ENCODE measurements at places on chromosomes 7 and 10.

GRCh38 chr7:3949242-3949640 lies 648.2 kb downstream of the SDK1 start:
- DNase-seq = no peak

DNA sequence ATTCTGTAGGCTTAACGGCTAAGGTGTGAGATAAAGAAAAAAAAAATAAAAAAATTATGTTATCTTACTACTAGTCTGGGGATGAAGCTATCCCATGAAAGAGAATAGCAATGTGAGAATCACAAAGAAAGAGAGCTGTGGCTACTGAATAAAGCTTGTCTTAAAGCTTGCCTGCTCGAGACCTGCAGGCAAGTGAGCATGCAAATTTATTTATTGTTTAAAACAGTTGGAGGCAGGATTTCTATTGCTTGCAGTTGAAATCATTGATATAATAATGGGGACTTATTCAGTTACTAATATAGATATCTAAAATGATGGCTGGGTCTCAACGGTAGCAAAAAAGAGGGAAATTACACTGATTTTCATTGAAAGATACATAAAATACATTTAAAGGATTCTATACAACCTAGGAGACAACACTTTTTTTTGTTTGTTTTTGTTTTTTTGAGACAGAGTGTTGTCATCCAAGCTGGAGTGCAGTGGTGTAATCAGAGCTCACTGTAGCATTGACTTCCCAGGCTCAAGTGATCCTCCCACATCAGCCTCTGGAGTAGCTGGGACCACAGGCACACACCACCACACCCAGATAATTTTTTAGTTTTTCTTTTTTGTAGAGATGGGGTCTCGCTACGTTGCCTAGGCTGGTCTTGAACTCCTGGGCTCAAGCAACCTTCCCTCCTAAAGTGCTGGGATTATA lies 144.5 kb upstream of the FEZF1 start:
- DNase-seq = no peak

DNA sequence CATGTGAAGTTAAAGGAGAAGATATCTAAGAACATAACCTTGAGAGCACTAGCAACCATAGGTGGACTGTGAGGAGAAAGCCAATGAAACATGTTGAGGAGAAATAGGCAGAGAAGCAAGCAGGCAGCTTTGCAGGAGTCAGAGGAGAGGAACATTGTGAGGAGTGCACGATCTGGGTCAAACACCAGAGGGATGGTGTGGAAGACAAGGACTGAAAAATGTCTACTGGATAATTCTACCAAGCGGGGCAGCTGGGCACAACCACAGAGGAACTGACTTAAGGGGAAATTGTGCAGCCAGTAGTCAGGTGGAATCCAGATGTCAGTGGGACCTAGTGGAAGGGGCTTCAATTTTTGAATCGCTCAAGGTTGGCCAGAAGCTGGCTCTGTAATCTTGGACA lies 111.9 kb upstream of the LANCL2 start:
- no peak for DNase-seq

GRCh38 chr10:115001506-115002381 lies 63.7 kb downstream of the TRUB1 start:
- no peak for DNase-seq

DNA sequence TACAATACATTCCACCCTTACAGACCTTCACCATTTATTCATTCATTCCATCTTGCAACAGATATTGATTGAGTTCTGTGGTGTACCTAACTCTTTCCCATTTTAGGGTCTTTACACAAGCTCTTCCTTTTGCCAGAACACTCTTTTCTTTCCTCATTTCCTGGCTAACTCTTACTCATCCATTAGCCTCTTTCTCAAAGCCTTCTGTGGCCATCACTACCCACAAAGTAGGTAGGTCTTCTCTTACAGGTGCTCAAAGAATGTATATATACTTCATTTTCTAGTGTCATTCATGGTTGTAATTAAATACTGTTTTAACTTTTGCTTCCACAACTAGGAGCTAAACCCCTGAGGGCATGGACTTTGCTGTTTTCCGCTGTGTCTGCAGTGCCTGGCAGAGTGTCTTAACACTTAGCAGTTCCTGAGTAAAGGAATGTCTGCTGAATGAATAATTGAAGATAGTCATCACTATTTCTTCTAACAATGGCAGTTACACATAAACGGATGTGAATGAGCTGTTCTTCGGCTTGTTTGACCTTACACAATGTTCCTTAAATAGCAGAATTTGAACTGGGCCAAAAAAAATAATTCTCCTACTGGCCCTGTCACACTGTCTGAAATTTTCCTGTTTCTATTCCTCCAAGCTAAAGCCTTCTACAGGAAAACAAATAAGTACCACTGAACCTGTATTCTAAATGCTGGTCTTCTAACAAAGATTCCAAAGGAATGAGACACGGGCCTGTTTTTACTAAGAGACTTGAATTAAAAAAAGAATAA lies 15.1 kb downstream of the BCAP29 start:
- DNase-seq = no peak

- DNase-seq = no peak
Observed at GRCh38 chr10:31847515-31847914, 81.1 kb downstream of the ARHGAP12 start.

GRCh38 chr10:100287756-100288155 lies 1.3 kb upstream of the BLOC1S2 start:
- no peak for DNase-seq

DNA sequence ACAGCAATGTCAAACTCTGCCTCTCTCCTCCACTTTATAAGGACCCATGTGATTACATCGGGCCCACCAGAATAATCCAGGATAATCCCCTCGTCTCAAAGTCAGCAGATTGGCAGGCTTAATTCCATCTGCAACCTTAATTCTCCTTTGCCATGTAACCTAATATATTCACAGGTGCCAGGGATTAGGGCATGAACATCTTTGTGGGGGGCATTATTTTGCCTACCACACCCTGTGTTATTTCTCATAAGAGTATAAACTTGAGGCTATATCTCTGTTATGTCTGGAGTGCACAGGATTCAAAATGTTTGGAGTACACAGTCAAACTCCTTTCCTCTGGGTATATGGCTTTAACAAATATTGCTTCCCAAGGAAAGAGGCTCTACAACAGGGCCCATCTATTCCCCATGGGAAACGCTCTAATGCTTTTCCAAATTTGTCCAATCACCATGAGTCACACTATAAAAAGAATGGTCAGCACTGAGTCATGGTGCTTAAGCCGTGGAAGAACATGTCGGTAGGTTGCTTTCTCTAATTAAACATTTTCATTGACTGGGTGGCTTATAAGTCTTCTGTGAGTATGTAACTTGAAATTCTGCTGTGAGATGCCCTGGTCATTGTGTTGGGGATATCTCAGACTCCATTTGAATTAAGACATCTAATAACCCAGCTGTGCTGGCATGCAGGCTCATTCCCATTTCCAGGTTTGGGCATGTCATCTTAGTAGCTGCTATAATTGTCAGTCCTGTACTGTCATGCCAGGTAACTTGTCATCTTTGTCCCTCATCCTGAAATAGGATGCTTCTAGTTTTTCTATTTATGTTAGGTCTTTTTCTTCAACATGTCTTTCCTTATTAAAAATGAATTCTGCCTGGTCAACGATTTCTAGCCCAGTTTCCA lies 11.5 kb upstream of the AKR1B10 start:
- no peak for DNase-seq

DNA sequence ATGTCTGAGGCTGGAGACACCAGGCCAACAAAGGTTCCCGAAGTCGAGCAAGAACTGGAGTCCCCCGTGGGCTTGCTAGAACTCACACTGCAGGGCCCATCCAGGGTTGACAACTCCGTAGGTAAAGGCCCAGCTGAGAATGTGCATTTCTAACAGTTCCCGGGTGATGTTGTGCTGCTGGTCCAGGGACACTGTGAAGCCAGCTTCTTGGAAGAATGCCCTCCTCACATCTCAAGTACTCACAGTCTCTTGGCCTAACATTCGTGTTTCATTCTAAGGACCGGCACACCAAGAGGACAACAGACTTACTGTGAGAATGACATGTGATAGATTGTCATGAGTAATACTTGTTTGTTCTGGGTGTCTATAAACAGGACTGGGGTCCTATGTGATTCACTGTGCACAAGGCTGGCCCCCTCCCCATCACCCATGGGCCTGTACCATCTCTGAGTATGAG lies 682.3 kb upstream of the IGFBP3 start:
- no peak for DNase-seq

DNA sequence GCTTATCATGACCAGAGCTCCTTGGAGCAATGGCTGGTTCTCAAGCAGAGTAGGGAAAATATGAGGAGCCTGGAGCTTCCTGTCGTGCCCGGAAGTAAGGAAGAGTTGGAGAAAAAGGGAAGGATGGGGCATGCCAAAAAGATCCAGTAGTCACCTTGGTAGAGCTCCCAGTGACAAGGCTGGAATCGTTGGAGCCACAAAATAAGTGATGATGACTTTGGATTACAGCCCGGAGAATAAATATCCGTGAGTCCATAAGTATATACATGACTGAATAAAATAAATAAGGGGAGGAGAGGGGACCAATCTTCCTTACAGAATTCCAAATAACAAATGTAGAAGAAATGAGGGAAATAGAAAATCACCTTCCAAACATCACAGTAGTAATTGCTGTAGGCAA lies 29.3 kb downstream of the LMTK2 start:
- no peak for DNase-seq

- no peak for DNase-seq
Observed at GRCh38 chr7:129877146-129877792, 75.5 kb downstream of the UBE2H start.

GRCh38 chr10:15775513-15775912 lies 55.8 kb upstream of the ITGA8 start:
- no peak for DNase-seq

- no peak for DNase-seq
Observed at GRCh38 chr10:117537436-117537903, 5.1 kb upstream of the EMX2 start.

DNA sequence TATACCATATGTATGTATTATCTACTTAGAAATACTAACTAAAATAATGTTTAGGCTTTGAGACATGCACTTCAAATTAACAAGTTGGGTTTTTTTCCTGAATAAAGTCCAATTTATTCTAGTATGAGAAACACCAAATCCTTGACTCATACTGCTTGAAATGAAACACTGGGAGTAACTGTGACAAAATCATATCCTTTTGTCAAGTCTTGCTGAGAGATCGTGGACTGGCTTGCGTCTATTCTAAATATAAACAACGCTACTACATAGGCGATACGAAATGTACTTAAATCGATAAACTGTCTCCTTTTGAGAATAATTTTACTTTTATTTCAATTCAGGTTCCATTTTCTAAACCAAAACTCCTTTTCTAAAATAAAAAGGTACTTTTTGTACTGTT lies 16.3 kb downstream of the SMURF1 start:
- DNase-seq = no peak

- DNase-seq = no peak
Observed at GRCh38 chr7:43954524-43955228, 28.4 kb downstream of the UBE2D4 start.

GRCh38 chr7:157274991-157275427 lies 61.8 kb upstream of the DNAJB6 start:
- DNase-seq = no peak

- DNase-seq = no peak
Observed at GRCh38 chr10:369684-370448, 234.6 kb downstream of the ZMYND11 start.

GRCh38 chr7:116305485-116306408 lies 95.4 kb downstream of the TES start:
- no peak for DNase-seq

DNA sequence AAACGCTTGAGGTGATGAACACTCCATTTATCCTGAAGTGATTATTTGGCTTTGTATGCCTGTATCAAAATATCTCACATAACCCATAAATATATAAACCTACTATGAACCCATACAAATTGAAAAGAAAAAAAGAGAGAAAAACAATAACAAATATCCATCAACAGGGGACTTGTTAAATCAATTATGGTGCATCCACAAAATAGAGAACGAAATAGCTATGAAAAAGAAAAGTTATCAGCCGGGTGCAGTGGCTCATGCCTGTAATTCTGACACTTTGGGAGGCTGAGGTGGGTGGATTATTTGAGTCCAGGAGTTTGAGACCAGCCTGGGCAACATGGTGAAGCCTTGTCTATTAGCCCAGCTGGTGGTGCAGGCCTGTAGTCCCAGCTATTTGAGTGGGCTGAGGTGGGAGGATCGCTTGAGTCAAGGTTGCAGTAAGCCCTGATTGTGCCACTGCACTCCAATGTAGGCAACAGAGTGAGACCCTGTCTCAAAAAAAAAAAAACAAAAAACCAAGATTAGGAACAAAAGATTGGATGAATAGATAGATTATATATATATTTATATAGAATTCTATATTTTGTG lies 30.6 kb upstream of the IFRD1 start:
- no peak for DNase-seq

- no peak for DNase-seq
Observed at GRCh38 chr7:155372782-155373358, 75.2 kb downstream of the INSIG1 start.

GRCh38 chr10:86263907-86264306 lies 102.7 kb downstream of the GRID1 start:
- DNase-seq = no peak

DNA sequence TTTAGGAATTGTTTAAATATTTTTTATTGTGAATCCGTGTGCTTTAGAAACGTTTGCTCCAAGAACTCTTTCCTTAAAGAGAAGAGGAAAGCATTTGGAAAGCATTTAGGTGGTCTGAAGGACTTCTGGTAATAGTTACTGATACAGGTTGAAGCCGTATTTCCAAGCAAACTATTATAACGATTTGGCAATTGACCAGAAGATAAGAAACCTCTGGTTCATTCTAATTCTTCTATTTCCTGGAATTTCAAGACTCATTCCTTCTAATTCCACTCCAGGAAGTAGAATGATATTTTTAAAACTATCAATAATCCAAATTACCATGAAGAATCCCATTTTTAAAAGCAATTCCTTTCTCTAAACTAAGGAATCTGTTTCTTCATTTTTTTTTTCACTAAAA lies 158.9 kb upstream of the AGR3 start:
- DNase-seq = no peak

DNA sequence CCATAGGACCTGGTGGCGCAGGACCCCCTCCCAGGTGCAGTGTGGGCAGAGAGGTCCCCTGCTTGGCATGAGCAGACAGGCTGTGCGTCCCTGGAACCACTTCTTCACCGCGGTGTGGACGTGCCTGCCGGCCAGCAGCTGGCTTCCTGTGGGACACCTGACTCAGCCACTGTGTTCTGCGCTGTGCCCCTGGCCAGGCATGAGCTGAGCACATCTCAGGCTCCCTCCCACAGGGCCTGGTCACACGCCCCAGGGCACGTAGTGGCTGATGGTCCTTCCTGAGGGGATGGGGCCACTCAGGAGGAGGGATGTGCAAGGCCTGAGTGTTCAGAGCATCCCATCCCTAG lies 3.5 kb upstream of the DEPP1 start:
- DNase-seq = no peak

GRCh38 chr10:47019155-47020145 lies 108.2 kb downstream of the PTPN20 start:
- DNase-seq = no peak

DNA sequence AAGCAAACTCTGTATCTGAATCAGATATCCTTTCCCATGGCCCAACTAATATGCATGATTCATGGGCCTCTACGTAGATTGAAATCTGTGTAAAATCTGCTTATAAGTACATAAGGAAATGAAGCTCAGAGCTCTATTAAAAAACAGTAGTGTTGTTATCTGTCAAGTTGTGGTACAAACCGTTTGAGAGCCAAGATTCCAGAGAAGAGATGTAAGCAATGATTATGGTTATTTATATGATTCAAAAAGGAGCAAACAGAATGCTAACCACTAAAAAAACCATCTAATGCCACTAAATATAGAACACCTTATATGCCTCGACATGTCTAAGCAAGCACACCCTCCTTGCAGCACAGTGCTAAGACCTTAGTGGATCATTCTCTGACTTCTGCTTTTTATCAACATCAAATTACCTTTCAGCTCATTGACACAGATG lies 26.6 kb downstream of the RPP38 start:
- no peak for DNase-seq
